ENCODE measurements at places on chromosomes 5 and 9. TPM values are rescaled to one million over a fixed set of nuclear protein-coding genes. Genes with fewer than 3 reads are reported as not detected.

DNA sequence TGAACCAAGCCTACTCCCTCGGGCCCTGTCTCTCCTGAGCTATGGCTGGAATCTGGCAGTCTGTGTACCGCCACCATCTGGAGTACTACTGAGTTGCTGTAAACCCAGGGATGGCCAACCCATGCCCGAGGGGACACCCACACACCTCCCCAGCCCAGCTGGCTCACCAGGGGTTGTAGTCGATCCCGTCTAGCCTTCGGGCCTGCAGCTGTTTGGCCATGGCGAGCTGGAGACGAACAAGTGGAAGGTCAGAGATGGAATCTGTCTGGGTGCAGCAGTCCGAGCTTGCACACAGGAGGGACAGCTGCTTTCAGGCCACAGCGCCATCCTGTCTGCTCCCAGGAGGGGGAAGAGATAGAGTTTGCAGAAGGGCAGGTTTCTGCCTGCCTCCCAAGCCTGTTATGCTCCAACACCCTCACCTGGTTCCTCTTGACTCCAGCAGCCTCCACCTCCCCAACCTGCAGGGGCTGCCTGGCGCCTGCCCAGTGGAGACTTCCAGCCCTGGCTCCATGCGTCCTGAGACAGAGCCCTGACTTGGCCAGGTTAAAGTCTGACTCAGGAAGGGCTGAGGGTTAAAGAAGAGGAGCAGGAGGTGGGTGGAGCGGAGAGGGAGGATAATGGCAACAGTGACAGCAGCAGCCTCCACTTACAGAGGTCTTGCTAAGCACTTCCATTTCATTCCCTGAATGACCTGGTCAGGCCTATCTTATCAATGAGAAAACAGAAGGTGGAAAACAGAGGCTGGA lies 15.8 kb upstream of the SPOUT1 start:
- DNase-seq: no peak

- no peak for DNase-seq
Observed at GRCh38 chr9:114880291-114880745, 50.1 kb downstream of the TNFSF8 start.

GRCh38 chr5:32692036-32692746 lies 18.9 kb upstream of the NPR3 start:
- no peak for DNase-seq

GRCh38 chr5:151600069-151600665 lies 9.0 kb upstream of the FAT2 start:
- DNase-seq: no peak

DNA sequence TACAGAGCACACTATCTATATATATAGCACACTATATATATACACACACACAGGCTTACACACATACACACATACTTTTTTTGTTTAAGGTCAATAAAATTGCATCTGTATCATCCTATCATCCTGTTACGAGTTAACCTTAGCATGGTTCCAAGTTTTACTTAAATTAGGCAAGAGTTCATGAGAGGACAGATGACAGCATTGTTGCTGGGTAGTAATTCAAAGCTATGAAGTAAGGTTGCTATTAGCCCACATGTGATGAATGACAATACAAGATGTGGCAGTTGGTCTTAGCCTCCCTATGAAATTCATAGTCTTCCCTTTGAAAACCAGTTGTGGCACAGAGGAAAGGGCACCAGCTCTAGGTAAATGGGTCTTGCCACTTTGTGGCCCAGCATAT lies 438.1 kb downstream of the ACTL7B start:
- no peak for DNase-seq

NKD2 gene
- total RNA-seq: 1.3 TPM

PTGR1 gene
- 60.1 TPM for total RNA-seq

LCP2 gene
- total RNA-seq: 8.4 TPM

ACTBL2 gene
- total RNA-seq: not detected

All from urinary bladder (tissue), 4 donors.